Right renal pelvis (tissue), 4 donors: ENCODE measurements at places on chromosomes 12 and 14. TPM values are rescaled to one million over a fixed set of nuclear protein-coding genes. Genes with fewer than 3 reads are reported as not detected.

DNA sequence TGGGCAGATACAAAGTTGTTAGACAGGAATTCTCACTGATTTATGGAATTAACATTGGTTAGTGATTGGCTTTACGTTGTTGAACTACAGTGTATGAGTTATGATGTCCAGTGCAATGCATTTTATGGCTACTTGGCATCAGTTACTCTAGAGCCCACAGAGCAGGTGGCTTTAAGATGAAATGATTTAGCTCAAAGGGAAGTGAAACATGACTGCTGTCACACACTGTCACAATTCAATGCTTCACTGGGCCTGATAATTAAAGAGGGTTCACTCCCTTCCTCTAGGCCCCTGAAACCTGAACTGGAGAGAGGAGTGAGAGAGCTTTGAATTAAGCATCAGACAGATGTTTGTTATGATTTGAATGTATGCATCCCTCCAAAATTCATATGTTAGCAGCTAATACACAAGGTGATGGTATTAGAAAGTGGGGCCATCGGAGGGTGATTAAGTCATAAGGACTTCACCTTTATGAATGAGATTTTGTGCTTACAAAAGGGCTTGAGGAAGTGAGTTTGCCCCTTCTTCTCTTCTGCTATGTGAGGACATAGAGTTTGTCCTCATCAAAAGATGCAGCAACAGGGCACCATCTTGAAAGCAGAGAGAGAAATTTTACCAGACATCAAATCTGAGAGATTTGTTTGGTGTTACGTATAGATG is 175.8 kb upstream of the GRIN2B start:
- DNase-seq: peak; percentile 23

GRCh38 chr12:120012067-120012621 is 23.1 kb downstream of the BICDL1 start:
- no peak for DNase-seq

GRCh38 chr12:30822385-30823155 is 67.8 kb upstream of the CAPRIN2 start:
- peak; percentile 46 for DNase-seq

- peak; percentile 8 for DNase-seq
These were observed 100.3 kb downstream of the LIN7A start for GRCh38 chr12:80837342-80837978.

The RASSF9 gene
- polyA plus RNA-seq: 13.8 TPM

The TNFRSF1A gene
- 103 TPM for polyA plus RNA-seq
